ENCODE measurements at places on chromosomes 4 and X.

DNA sequence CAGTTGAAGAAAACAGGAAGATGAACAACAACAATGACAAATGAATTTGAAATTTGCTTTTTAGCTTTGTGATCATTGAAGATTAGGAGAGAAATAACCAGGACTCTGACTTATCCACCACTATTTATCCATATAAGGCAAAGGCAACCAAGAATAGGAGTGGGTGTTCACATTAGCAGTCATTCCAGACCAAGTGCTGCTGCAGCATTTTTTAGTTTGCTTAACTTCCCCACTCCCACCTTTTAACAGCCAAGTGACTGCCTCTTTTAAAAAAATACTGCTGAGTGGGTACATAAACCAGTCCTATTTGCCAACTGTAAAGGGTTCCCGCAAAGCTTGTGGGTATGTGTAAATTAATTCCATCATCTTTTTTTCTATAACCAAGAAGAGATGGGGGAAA lies 230.9 kb downstream of the IQCM start:
- no peak for DNase-seq

- no peak for DNase-seq
These were observed 124.6 kb downstream of the ANOS1 start for GRCh38 chrX:8607326-8607725.

- DNase-seq, result no peak
These were observed 15.9 kb upstream of the STOX2 start for GRCh38 chr4:183889190-183889589.

GRCh38 chr4:3473996-3474765 lies 11.1 kb downstream of the DOK7 start:
- DNase-seq, result no peak

DNA sequence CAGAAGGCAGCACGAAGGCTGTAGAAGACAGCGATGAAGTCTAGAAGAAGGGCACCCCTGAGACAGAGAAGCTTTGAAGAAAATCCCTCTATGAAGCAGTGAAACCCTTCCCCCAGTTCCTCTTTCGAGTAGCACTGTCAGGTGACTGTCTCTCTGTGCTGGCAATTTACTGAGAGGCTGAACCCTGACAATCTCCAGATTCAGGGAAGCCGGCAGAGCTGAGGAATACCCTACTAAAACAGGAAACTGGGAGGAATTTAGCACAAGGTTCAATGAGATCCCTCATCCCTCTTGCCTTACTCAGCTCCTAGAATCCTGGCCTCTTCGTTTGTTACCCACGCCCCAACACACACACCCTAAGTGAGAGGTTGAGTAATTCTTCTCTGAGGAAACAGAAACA lies 239.7 kb upstream of the NOCT start:
- no peak for DNase-seq

- DNase-seq, result no peak
These were observed 16.9 kb upstream of the ADH6 start for GRCh38 chr4:99235955-99236354.

GRCh38 chr4:41722181-41722580 lies 26.3 kb downstream of the PHOX2B start:
- no peak for DNase-seq

- no peak for DNase-seq
These were observed 2.2 kb downstream of the CCNB3 start for GRCh38 chrX:50206753-50207152.

DNA sequence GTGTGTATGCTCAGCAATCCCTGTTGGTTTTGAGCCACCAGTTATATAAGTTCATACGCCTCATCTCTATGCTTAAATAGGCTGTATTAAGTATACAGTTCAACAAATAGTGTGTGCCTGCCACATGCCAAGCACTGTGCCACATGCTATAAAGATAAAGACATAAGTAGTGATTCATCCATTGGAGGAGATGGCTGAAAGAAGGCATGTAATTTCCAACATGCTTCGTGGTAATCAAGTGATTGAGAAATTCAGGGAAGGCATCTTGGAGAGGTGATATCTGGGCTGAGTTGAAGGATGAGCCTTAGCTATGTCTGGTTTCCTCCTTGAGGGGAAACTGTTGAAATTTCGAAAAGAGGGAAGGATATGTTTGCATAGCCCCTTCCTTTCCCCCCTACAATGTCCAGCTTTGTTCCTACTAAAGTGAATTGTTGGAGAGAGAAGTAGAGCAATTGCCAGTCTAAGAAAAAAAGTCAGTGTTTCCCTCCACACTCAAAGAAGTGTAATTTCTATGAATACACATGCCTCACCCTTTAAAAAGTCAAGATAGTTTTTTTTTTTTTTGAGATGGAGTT lies 96.5 kb downstream of the ARHGAP10 start:
- no peak for DNase-seq

DNA sequence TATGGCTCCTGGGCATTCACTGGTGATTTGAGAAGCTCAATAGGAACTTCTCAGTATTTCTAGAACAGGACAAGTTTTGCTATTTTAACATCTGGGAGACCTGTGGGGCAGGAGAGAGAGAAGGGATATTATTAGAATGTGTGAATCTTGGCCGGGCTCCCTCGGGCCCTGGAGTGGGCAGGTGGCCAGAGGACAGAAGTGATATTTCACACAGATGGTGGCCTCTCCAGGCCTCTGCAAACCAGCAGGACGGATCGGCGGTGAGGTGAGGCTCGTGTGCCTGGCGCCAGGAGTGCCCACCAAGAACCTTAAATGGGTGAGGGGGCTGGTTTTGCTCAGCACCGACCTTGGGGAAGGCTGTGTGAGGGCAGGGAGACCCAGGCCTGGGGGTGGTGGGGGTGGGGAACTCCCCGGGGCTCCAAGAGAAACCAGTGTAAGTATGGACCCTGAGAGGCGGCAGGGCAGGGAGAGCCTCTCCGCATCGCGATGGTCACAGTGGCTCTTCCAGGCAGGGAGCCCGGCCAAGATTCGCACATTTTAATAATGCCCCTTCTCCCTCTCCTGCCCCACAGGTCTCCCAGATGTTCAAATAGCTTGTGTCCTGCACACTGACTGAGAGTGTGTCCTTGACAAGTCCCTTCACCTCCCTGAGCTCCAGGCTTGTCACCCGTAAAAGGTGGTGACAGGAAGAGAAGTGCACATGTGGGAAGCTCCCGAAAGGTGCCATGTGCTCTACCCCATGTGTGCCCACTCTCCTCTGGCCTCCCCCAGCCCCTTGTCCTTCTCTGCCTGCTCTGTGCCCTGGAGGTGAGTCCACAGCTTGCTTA lies 64.9 kb downstream of the SORCS2 start:
- no peak for DNase-seq

GRCh38 chr4:137200322-137200721 lies 332.0 kb downstream of the PCDH18 start:
- DNase-seq, result no peak

DNA sequence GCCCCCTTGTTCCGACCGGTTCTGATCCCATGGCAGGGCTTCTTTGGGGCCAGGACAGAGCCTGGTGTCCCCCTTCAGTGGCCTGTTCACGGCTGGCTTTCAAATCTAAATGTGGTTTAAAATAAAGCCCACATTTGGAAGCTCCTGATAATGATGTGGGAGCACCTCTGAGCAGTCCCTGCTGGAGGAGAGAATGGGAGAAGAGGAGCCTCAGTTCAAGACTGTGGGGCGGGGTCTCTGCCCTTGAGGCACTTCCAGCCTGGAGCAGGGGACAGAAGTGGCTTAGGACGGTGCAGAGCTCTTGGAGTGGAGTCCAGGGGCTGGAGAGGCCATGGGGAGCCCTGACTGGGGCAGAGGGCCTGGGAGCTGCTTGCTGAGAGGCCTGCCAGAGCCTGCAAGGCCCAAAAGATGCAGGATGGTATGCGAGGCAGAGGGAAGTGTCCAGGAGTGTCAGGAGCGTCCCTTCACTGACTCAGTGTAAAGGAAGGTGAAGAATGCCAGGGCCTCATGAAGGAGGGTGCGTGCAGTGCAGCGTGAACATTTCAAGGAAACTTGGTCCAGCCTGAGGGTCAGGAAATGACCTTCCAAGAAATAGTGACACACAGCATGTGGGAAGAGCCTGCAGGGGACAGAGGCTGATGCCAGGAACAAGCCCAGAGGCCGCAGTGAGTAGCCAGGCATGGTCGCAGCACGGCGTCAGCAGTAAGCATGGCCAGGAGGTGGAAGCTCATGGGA lies 21.1 kb upstream of the TADA2B start:
- no peak for DNase-seq

All from CD4-positive, alpha-beta T cell (primary cell).